ENCODE measurements at places on chromosomes 1 and 21.

DNA sequence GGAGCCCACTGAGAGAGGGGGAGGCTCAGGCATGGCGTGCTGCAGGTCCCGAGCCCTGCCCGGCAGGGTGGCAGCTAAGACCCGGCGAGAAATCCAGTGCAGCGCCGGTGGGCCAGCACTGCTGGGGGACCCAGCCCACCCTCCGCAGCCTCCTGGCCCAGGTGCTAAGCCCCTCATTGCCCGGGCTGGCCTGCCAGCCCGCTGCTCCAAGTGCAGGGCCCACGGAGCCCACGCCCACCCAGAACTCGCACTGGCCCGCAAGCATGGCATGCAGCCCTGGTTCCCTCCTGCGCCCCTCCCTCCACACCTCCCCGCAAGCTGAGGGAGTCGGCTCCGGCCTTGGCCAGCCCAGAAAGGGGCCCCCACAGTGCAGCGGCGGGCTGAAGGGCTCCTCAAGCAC, 61.5 kb downstream of the C21orf91 start:
- no peak for DNase-seq

- no peak for DNase-seq
These were observed 50.8 kb upstream of the EDN2 start for GRCh38 chr1:41535276-41535675.

GRCh38 chr1:23613191-23614031, 54.1 kb upstream of the ID3 start:
- peak; percentile 58 for DNase-seq

GRCh38 chr1:182889997-182890396, 50.9 kb downstream of the DHX9 start:
- DNase-seq = no peak

- DNase-seq = no peak
These were observed 189.3 kb downstream of the SLC35F3 start for GRCh38 chr1:234093741-234094140.

- DNase-seq = no peak
These were observed 2.1 kb downstream of the LRRC42 start for GRCh38 chr1:53948291-53948690.

DNA sequence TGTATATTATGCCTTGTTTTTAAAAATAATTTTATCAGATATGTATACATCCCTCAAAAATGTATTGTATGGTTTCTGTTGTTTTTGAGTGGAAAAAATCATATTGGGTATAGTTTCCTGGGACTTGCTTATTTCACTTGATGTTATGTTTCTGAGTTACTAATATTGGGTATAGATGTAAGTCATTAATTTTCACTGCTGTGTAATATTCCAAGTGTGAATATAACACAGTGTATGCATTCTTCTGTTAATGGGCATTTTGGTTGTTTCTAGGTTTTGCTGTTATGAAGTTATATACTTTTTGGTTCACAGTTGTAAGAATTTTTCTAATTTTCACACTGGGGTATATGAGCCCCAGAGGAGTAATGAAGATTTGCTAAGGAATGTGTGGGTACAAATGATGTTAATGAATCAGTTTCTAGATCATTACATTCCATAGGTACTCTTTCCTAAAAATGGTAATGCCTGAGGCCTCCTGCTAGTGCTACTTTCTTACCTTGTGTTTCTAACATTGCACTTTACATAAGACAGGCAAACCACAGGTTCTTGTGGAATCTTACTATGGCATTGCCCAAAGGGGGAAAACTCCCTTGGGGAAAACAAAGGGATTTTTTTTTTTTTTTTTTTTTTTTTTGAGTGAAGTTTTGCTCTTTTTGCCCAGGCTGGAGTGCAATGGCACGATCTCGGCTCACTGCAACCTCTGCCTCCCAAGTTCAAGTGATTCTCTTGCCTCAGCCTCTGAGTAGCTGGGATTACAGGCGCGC, 3.2 kb downstream of the TTC3 start:
- no peak for DNase-seq

- peak; percentile 63 for DNase-seq
These were observed 34.9 kb upstream of the PPP1R15B start for GRCh38 chr1:204446413-204447111.
